Adrenal gland (tissue), 19 donors: ENCODE measurements at places on chromosomes 3 and 15.
A peak's percentile ranks its signal among the peaks of the same experiment; 100 is the strongest.

- no peak for DNase-seq
These were observed 800.6 kb upstream of the CFAP20DC start for GRCh38 chr3:59850417-59850816.

GRCh38 chr3:38268087-38268486 lies 2.5 kb downstream of the SLC22A13 start:
- DNase-seq: no peak

- no peak for DNase-seq
These were observed 101.9 kb upstream of the RNU6-1 start for GRCh38 chr15:67941648-67942310.

GRCh38 chr15:47136236-47136635 lies 581.1 kb upstream of the SEMA6D start:
- no peak for DNase-seq

- DNase-seq: no peak
These were observed 6.0 kb downstream of the GHRL start for GRCh38 chr3:10286596-10287295.

DNA sequence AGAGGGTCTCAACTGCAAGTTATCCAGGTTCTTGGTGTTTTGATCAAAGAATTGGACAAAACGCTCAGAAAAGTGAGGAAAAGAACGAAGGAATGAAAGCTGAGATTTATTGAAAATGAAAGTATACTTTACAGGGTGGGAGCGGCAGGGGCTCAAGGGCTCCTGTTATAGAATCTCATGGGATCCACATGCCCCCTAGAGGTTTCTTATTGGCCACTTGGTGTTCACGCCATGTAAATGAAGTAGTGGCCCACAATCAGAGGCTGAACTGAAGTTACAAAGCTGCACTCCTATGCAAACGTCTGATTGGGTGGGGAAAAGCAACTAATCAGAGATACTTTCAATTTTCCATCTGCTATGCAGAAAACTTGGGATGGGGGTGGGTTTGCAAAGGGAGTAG lies 216.7 kb downstream of the PTPRG start:
- no peak for DNase-seq

- DNase-seq: no peak
These were observed 1.1 kb downstream of the RCCD1 start for GRCh38 chr15:90955624-90956273.

GRCh38 chr3:12073106-12073505 lies 68.9 kb downstream of the SYN2 start:
- no peak for DNase-seq

- DNase-seq: no peak
These were observed 53.4 kb downstream of the RPL39L start for GRCh38 chr3:187085933-187086332.

- no peak for DNase-seq
These were observed 118.6 kb upstream of the RNF7 start for GRCh38 chr3:141619450-141619849.

GRCh38 chr3:32570421-32571191 lies at the start of gene DYNC1LI1:
Gene DYNC1LI1, minus strand, starts transcription at chr3:32570858. Its CDS starts 88 bp downstream, at chr3:32570770.
- DNase-seq: peak; percentile 94

DNA sequence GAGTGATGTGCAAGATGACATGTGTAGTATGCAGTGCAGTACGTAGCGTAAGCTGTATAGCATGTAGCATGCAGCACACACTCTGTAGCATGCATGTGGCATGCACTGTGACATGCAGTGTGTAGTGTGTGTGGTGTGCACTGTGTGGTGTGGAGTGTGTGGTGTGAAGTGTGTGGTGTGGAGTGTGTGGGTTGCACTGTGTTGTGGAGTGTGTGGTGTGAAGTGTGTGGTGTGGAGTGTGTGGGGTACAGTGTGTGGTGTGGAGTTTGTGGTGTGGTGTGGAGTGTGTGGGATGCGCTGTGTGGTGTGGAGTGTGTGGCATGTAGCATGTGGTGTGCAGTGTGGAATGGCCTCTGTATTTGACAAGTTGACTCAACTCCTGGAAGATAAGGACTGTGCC lies 39.2 kb downstream of the ROPN1B start:
- DNase-seq: no peak

- no peak for DNase-seq
These were observed 49.8 kb downstream of the GASK1A start for GRCh38 chr3:43028678-43029490.

GRCh38 chr3:160368804-160369203 lies 30.2 kb downstream of the IFT80 start:
- no peak for DNase-seq

DNA sequence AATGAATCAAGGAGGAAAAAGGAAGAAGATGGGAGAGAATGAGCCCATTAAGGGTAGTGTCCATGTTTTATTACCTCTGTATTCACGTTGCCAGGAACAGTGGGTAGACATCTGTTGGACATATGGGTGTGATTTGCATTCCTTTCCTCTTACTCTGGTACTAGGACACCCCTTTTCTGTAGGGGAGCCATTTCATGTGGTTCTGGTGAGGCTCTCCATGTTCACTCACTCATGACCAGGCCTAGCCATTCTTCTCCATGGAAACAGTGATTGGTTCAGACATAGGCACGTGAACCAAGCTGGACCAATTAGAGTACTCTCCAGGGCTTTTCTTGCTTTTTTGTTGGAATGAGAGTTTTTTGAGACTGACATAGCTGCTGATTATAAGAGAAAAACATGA lies 39.6 kb upstream of the PDCD6IP start:
- DNase-seq: no peak

GRCh38 chr3:178455946-178456345 lies 80.3 kb upstream of the KCNMB2 start:
- no peak for DNase-seq

DNA sequence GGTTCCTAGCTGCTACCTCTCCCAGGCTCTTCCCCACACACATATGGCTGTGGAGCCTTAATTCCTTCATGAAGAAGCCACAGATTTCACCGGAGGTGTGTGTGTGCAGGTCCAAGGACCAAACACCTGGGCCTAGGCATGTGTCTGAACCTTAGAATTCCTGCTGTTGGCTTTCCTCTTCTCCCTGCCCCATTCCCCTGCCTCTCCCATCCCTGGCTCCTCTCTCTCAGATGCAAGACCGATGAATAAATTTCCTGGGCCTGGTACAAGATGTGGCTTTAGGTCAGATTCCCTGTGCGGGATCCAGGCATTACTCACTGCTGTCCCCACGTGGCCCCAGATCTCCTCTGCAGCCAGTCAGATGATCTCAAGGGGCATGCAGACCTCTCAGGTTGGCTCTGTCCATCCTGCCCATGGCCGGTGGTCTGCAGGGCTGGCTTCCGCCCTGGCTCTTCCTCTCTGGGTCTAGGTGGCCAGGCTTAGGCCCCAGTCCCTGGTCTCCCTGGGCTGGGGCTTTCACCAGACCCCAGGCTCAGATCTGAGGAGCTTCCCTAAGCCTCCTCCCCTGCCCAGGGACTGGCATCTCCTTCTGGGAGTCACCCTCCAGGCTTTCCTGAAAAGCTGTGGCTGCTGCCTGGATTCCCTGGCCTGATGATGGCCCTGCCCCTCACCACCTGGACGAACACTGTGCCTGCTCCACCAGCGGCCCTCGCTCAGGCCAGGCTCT lies 20.5 kb downstream of the CCR9 start:
- DNase-seq: no peak

- no peak for DNase-seq
These were observed 134.1 kb downstream of the MBNL1 start for GRCh38 chr3:152402695-152403451.

GRCh38 chr3:156456771-156457224 lies 98.1 kb downstream of the SSR3 start:
- no peak for DNase-seq

DNA sequence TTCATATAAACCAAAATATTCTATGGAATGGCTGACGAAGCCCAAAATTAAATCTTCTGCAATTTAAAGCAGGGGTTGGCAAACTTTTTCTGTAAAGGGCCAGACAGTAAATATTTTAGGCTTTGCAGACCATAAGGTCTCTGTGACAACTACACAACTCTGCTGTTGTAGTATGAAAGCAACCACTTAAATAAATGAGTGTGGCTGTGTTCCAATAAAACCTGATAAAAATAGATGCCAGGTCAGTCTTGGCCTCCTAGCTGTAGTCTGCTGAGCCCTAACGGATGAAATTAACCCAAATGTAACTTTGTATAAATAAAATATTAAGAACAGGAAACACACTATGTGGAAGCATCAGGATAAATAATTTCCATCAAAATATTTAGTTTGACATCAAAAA lies 104.2 kb downstream of the FBXL22 start:
- no peak for DNase-seq

GRCh38 chr15:69434238-69434637 lies 18.4 kb upstream of the RPLP1 start:
- no peak for DNase-seq

- DNase-seq: peak; percentile 47
These were observed 1.4 kb downstream of the PAQR5 start for GRCh38 chr15:69299943-69300588.

DNA sequence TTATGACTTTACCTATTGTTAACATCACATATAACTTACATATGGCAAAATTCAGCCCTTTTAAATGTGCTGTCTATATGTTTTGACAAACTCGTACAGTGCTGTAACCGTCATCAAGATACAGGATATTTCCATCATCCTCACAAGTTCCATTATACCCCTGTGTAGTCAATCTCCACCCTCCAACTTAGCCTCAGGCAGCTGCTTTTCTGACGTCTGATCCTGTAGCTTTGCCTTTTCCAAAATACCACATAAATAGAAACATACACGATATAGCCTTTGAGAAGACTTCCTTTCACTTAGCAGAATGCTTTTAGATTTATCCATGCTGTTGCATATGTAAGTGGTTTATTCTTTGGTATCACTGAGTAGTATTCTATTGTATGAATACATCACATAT lies 47.1 kb downstream of the SLC12A1 start:
- no peak for DNase-seq

DNA sequence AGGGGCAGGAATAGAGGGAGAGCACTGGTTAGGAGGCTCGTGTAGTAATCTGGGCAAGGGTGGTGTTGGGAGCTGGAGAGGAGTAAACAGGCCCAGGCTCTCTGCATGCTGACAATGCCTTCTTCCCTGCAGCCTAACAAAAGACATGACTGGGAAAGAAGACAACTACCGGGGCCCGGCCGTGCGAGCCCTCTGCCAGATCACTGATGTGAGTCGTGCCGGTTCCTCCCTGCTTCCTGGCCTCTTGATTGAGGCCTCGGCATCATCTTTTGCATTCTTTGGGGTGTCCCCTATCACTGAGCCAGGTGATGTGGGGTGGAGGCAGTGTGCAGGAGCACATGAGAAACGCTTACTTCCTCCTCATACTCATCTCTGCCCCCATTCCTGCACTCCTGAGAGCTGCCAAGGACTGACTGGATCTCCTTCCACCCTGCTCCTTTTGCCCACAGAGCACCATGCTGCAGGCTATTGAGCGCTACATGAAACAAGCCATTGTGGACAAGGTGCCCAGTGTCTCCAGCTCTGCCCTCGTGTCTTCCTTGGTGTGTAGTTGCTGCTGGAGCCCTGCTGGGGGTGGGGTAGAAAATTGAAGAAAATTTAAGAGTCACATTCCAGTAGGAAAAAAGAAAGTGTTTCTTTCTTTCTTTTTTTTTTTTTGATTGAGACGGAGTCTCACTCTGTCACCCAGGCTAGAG lies 5.3 kb downstream of the COPG1 start:
- DNase-seq: no peak

DNA sequence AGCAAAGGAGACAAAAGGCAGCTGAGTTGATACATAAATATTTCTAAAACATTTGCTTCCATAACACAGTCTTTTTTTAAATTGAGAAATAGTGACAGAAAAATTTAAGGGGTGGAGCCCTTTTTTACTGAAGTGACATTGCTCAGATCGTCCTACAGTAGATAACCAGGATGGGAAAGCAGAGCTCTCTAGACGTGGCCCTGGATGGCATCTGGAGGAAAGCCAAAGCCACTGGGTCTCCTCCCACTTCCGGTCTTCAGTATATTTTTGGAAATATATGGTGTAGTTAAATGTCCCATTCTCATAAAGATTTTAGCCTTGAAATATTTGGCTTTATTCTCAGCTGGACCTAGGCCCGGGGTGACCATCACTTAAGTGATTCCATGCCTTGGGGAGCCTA lies 326.1 kb downstream of the ZNF621 start:
- DNase-seq: no peak

- no peak for DNase-seq
These were observed 40.5 kb upstream of the ARPP21 start for GRCh38 chr3:35598804-35599203.

DNA sequence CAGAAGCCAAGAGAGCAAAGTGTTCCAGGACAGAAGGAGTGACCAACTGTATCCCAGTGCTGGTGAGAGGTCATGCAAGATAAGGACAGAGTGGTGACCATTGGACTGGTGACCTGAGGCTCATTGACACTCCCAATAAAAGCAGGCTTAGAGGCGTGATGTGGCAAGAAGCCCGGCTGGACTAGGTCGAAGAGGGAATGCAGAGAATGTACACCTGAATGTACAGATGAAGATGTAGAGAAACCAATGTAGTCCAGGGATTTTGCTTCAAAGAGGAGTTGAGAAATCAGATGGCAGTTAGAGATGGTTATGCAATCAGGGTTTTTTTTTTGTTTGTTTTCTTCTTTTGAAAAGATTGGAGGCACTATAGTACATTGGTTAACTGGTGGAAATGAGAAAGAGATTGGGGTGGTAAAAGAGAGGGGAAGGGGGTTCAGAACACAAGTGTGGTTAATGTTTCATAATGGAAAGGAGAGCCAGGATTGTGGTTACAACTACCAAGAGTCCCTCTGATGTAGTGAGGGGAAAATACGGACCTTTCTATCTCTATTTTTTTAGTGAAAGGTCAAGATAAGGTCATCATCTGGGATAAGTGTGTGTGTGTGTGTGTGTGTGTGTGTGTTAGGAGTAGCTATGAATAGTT lies 23.3 kb downstream of the ST3GAL6 start:
- no peak for DNase-seq

DNA sequence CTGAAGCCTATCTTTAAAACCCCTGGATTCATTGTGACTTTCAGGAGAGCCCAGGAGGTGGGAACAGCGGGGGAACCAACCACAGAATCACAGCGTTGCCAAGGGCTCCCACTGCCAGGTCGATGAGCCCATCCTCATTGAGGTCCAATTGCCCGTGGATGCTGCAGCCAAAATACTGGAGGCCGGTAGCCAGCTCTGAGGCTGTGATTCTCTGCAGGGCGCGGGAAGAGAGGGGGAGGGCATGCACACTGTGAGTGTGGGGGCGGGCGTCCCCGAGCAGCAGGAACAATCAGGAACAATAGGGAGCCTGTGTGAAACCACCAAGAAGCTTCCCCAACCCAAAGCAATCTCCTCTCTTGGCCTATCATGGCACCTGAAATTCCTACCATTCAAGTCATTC lies 53.4 kb downstream of the FEM1B start:
- DNase-seq: no peak

DNA sequence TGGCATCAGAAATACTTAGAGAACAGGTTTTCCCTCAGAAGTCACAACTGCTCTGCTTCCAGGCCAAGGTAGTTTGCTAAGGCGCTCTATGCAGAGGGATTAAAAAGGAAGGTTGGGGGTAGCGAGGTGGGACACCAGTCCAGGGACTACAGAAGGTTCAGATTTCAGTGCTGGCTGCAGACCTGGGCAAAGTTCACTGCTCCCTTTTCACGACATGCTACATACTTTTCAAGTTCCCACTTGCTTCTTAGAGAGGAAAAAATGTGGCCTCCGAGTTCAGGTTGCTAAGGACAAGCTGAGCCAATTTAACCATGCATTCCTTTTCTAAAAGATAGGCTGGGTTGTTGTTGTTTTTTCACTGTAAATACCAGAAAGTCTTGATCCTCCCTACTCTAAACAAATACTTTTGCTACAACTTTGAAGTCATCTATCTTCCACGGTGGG lies 158.6 kb upstream of the NR2F2 start:
- DNase-seq: no peak
